Stimulated activated effector memory CD8-positive, alpha-beta T cell treated with anti-CD3 and anti-CD28 coated beads, Interleukin-12 subunit alpha, Interleukin-12 subunit beta, amount 100 ng/mL, for 72 hours (primary cell): ENCODE measurements at places on chromosomes 7 and 10.

DNA sequence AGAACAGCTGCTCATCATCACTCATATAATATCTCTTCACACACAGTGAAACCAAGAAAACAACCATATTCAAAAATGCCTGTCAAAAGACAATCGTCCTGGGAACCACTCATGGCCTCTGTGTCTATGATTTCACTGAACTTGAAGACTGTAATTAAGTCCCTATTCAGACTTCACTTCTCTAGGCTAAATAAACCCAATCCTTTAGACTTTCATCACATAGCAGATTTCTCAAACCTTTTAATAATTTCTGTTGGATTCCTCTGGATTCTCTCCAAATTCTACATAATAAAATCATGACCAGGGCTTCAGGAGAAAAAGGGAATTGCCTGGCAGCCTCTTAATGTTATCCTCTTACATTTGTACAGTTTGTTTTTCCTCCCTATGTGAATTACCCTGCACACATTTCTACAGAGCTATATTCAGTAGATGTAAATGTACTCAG is 201.1 kb downstream of the LRRN3 start:
- DNase-seq = no peak

DNA sequence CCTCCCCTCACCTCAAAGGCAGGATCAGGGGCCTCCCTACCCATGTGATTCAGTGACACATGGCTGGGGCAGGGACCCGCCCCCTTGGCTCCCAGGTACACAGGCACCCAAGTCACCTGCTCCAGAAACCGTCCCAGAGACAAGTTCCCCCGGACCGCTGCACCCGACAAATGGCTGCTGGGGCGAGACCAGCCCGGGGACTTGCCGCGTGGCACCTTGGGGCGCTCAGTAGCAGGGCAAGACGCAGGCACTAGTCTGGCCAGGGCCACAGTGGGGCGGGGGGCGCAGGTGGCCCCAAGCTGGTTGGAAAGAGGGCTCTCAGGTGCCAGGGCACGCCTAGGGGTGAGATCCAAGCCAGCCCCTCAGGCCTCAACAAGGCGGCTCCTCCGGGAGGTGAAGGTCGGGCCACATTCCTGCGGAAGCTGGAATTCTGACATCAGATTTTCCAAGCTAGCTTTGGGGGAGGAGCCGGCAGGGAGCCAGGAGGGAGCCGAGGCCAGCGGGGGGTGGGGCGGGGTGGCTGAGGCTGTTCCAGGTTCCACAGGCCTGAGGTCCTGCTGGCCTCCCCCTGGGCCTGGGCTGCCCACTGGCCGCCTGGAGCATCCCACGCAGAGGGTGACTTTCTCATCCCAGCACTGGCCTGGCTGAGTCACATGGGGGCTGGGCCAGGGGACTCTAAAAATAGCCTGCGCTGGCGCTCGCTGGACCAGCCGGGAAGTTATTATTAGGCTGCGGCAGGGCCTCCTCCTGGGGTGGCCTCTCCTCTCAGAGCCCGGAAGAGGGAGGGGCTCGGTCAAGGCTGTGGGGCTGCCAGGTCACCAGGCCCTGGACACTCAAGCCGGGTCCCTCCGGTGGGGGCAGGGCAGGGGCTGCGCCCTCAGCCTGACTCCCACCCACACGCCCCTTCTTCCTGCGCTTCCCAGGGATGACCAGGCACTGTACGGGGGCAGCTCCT is 20.5 kb upstream of the INPP5A start:
- no peak for DNase-seq

DNA sequence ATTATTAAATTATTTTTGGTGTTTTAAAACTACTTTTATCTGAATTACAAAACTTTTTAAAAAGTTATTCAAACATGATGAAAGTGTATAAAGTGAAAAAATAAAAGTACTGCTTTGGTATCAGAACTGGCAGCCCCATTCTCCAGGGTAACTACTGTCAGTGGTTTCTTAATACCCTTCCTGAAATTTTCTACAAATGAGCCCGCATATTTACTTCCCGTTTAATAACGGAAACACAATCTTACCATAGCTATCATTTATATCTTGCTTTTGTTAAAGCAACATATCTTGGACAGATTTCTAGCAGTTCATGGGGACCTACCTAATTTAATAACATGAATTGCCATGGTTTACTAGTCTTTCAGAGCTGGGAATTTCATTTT is 249.9 kb downstream of the RNLS start:
- DNase-seq = no peak

- no peak for DNase-seq
Measured at GRCh38 chr10:21494191-21495001, 31.1 kb downstream of the SKIDA1 start.

- no peak for DNase-seq
Measured at GRCh38 chr7:95520136-95520535, 34.4 kb downstream of the ASB4 start.

DNA sequence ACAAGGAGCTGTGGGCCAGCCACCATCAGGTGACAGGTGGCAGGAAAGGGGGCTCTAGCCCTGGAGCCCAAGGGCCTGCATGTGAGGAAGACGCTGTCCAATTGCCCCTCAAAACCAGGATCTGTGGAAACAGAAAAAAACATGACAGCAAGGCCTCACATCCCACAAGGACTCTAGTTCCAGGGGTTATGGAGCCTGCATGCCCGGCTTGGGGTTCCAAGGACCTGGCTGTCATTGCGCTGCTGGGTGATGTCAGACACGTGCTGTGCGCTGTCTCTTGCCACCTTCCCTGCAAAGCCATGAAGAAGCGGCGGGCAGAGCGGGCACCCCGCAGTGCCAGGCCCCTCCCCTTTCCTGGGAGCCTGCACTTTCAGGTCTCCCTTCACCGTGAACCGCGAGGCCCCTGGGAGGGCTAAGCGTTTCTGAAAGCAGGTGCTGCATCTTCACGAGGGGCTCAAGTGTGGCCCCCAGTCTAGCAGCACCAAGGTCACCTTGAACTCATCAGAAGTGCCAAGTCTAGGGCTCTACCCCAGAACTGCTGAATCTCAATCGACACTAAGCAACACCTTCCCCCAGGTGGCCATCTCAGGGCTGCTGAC is 15.1 kb upstream of the CRYGN start:
- DNase-seq = no peak

GRCh38 chr7:18553605-18554003 is 58.1 kb downstream of the HDAC9 start:
- DNase-seq = no peak

DNA sequence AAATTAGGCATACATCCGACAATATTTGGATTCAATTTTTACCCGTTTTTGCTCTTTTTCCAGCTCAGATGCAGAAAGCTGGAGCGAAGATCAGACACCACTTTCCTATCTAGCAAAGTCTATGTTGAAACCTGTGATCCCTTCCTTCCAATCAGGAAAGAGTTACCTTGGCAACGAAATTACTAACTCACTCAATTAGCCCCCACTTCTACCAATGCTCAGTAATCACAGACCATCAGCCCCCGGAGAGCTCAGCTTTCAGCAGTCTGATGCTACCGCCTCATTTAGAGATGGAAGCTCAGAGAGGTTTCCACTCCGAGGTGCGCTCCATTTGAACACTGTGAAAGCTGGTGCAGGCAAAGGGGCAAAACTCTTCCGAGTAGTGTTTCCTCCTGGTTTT is 6.7 kb downstream of the FRAT1 start:
- DNase-seq = no peak

GRCh38 chr10:82358486-82359099 is 483.6 kb downstream of the NRG3 start:
- DNase-seq = no peak

GRCh38 chr10:101889256-101890210 is 45.9 kb upstream of the KCNIP2 start:
- DNase-seq = peak; percentile 38

DNA sequence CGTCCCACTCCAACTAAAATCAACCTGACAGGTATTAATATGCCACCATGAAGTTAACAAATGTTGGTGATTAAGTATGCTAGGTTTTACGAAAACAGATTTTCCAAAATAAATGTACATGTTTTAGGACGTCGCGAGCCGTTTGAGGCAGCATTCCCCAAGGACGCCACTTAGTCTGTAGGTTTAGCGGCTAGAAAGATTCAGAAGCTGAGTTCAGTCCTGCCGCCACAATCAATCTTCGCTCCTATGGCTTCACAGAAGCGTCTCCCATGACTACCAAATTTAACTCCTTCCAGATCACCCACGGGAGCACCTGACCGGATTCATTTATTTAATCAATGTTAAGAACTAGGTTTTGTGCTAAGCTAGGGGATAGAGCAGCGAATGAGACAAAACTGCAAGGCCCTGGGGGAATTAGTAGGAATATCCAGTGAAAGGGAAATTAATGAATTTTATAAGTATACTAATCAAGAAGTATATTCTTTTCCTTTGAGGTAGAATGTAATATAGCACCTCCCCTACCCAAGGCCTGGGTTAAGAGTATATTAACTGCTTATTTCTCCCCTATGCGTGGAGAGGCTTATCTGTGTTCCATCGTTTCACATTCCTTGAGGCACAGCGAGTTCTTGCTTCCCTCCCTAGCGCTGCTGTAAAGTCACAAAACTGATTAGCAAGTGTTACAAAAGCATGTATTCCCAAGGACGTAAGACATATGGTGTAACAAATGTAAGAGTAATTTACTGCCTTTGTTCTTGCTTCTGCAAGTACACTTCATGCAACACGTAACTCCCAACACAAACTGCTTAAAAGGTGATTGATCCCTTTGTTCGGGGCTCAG is 994 bp upstream of the CYP51A1 start:
- DNase-seq = no peak

- no peak for DNase-seq
Measured at GRCh38 chr10:15124190-15124589, 27.0 kb downstream of the RPP38 start.

- DNase-seq = no peak
Measured at GRCh38 chr7:68671671-68672070, 926.6 kb upstream of the AUTS2 start.

DNA sequence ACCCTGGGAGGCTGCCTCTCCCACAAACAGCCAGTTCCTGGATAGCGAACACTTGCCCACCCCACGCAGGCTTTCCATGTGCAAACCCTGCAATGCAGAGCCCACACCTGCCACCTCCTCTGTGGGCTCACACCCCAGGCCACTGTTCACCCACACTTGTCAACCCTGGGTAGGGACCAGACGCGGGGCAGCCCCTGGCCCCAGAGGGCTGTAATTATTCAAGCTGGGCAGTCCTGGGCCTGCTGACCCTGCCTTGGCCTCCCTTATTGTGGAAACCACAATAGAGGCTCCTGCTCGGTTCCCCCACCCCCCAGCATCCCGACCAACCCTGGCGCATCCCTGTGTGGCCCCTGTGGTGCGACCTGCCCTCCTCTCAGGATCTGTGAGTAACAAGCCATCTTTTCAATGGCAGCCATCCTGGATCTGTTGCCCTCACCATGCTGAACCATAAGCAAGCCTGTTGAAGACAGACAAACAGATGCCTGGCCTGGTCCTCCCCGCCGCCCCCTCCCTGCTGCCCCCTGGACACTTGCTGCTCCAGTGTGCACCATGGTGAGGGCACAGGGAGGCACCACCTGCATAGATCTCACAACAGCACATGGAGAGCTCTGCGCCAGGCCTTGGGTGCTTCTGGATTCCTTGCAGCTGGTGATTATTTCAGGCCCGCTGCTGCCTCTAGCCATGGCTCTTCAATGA is 15.8 kb upstream of the UBE3C start:
- no peak for DNase-seq

GRCh38 chr10:132932461-132933307 is 9.7 kb downstream of the CFAP46 start:
- DNase-seq = no peak

DNA sequence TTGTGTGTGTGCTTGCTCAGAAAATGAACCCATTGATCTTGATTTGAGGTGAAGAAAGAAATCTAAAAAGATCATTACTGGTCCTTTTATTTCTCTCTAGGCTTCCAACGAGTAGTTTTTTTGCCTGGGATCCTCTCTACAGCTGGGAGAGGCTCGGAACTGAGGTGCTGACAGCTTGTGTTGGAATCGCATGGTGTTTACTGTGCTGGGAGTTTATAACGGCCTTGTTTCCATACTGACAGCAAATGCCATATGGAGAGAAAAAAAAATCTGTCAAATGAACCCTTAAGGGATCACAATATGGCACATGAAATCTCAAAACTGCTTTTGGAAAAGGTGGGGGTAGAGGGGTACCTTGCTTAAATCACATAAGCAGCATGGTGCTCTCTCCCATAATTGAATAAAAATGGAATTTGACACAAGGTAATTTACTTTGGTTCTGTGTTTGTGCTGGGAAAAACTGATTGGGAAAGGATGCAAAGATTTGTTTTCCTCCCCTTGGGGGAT is 165.0 kb downstream of the RGS10 start:
- no peak for DNase-seq

DNA sequence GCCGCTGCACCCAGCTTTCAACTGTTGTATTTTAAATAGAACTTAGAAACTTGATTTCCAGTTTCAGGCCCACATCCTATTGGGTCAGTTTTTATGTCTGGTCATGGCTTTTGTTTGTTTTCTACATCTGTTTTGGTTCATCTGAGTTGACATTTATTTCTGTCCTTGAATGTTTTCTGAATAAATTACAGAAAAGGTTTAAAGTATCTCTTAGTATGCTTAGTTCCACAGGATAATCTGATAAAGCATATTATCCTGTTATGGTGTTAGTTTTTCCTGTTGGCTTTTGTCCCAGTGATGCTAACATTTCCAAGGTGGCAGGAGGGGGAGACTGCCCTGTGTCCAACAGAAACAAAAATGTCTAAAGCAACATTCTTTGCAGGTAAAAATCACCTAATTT is 733.2 kb downstream of the INHBA start:
- no peak for DNase-seq

DNA sequence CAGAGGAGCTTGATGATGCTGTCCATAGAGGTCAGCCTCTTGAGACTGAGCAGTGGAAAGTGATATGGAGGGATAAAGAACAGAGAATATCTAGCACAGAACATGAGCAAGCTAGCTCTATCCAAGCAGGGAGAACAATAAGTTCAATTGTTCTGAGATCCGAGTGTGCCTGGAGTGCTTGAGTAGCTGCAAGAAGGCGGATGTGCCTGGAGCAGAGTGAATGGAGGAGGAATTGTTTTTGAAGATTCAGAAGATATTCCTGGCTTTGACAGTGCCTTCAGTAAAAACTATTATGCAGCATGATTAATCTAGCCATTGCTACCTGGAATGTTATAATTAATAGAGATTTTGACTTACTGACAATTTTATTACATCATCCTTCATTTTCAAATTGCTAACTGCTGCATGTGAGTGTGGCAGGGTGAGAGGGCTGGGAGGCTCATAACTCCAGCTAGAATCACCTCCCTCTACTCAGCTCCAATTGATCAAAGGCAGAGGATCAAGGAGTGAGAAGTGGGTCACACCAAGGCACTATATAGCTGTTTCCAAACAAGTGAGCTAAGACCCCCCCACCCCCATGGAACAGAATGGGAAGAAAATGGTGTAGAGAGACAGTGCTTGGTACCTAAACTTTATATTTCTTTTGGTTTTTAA is 302.8 kb downstream of the ADRA2A start:
- no peak for DNase-seq

DNA sequence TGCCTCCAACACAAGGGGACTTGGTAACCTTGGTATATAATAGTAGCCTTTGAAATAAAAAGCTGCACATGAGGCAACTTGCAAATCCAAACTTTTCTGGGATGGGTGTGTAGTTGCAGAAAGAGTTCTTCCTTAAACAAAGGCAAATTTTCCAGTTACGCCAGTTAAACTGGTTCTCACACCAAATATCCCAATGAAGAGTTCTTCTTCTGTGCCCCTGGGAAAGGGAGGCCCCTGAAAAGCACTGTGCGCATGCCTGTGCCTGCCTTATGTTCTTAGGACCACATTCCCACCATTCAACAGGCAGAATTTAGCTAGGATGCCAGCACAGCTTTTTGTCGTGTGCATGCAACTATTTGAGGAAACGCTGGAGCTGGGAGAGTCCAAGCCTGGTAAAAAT is 164.8 kb upstream of the SLC25A13 start:
- no peak for DNase-seq
